ENCODE measurements at places on chromosomes 2 and 18.

GRCh38 chr18:76892832-76893231 lies 70.5 kb downstream of the ZNF236 start:
- no peak overlapping the region for H3K27ac ChIP-seq
- DNase-seq, result no peak
- H3K4me3 ChIP-seq, result no peak overlapping the region
- H3K4me1 ChIP-seq, result no peaks in the 10 kb centered on the region
- H3K36me3 ChIP-seq, result peaks cover 35% of the 10 kb centered on the region

DNA sequence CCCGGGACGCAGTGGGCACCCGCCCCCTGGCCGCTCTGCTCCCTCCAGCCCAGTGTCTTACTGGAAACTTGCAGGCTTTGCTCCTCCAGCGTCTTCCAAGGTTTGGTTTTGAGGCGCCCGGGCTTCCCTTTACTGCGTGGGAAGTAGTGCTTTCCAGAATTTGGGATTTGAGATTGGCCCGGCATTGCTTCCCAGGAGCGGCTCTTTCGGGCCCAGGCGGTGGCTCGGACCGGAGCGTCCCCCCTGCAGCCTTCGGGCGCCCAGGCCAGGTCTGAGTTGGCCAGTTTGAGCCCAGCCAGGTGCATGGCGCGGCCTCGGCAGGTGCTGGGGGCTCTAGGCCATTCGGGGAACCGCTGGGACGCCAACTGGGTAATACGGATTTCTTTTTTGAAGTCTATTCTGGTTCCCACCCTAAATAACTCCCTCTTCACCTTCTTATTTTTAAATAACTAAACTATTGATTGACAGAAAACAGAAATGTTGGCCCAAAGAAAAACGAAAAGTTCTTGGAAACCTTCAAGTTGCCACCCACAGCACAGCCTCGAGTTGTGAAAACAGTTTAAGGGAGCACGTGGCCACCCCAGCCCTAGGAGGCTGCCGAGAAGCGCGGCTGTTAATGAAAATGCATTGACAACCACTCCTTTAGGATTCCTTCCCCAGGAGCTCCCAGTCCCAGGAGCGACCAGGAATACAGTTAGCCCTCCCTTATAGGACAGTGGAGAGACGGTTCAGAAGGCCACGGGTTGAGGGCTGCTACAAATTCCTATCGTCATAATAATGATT lies 766 bp downstream of the SNTG2 start:
- H3K4me1 ChIP-seq, result no peaks in the 10 kb centered on the region
- H3K36me3 ChIP-seq, result no peaks in the 10 kb centered on the region
- no peak overlapping the region for H3K4me3 ChIP-seq
- H3K27me3 ChIP-seq, result no peaks in the 10 kb centered on the region
- DNase-seq, result no peak
- H3K27ac ChIP-seq, result no peak overlapping the region

DNA sequence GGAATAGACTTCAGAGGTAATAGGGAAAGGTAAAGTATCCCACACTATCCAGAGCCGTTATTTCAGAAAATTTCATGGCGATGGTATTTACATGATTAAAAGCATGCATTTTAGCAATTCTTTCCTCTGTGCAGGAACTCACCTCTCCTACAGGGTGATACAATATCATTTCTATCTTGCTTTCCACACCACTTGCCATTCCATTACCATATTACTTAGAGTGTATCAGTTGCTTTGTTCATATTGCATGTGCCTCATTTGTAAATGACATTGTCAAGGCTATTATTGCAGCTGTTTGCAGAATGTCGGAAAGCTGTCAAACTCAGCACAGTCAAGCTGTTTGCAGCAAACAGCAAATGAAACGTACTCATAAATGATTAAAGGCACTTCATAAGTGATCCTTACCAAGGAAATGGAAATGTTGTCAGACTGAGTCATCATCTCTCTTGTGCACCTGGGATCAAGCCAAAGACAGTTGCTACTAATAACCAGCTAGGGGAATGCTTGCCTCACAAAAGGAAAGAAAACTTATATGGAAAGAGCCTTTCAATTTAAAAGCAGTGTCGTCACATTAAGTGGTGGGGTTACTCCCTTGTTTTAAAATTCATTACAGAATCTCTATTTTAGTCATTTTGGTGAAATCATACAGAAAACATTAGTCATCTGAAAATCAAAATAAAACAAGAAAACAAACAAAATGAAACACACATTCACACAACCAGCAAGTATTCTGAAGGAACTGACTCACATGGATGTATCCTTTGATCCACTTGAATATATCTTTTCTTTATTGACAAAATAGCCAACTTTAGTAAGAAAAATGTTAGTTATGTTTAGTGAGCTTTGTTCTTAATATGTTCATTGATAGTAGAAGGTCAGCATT lies 1064.1 kb upstream of the CNTNAP5 start:
- H3K4me1 ChIP-seq, result no peaks in the 10 kb centered on the region
- no peaks in the 10 kb centered on the region for H3K36me3 ChIP-seq
- no peak overlapping the region for H3K27ac ChIP-seq
- no peak overlapping the region for H3K4me3 ChIP-seq
- DNase-seq, result no peak
- no peaks in the 10 kb centered on the region for H3K27me3 ChIP-seq

- DNase-seq, result no peak
- no peaks in the 10 kb centered on the region for H3K27me3 ChIP-seq
- no peaks in the 10 kb centered on the region for H3K36me3 ChIP-seq
- H3K27ac ChIP-seq, result no peak overlapping the region
Observed at GRCh38 chr2:110853516-110853915, 121.1 kb downstream of the ACOXL start.

DNA sequence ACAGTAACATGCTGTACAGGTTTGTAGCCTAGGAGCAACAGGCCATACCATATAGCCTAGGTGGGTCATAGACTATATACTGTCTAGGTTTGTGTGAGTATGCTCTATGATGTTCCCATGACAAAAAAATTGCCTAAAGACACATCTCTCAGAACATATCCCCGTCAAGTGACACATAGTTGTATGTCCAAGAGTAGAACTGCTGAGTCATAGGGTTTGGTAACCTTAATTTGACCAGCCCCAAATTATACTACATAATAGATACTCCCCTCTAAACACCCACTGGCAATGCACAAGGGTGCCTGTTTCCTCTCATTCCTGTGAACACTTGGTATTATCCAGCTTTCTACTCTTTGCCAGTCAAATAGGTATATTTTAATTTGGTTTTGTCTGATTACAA lies 161.6 kb downstream of the LCLAT1 start:
- H3K4me3 ChIP-seq, result no peak overlapping the region
- H3K27ac ChIP-seq, result no peak overlapping the region
- H3K27me3 ChIP-seq, result no peaks in the 10 kb centered on the region
- DNase-seq, result no peak
- H3K36me3 ChIP-seq, result no peaks in the 10 kb centered on the region

GRCh38 chr18:4908328-4908727 lies 288.7 kb downstream of the AKAIN1 start:
- no peak overlapping the region for H3K4me3 ChIP-seq
- H3K4me1 ChIP-seq, result no peaks in the 10 kb centered on the region
- H3K27ac ChIP-seq, result no peak overlapping the region
- no peaks in the 10 kb centered on the region for H3K27me3 ChIP-seq
- H3K36me3 ChIP-seq, result no peaks in the 10 kb centered on the region
- DNase-seq, result no peak

- no peaks in the 10 kb centered on the region for H3K4me1 ChIP-seq
- no peak overlapping the region for H3K4me3 ChIP-seq
- no peak for DNase-seq
- no peaks in the 10 kb centered on the region for H3K36me3 ChIP-seq
- no peak overlapping the region for H3K27ac ChIP-seq
- H3K27me3 ChIP-seq, result no peaks in the 10 kb centered on the region
Observed at GRCh38 chr2:213015387-213016165, 135.8 kb downstream of the IKZF2 start.

GRCh38 chr2:150464270-150464669 lies 23.2 kb downstream of the RND3 start:
- H3K27ac ChIP-seq, result no peak overlapping the region
- no peak for DNase-seq
- H3K27me3 ChIP-seq, result no peaks in the 10 kb centered on the region
- no peaks in the 10 kb centered on the region for H3K4me1 ChIP-seq
- H3K36me3 ChIP-seq, result no peaks in the 10 kb centered on the region

GRCh38 chr2:2464643-2465042 lies 133.6 kb upstream of the MYT1L start:
- H3K27me3 ChIP-seq, result no peaks in the 10 kb centered on the region
- H3K4me1 ChIP-seq, result no peaks in the 10 kb centered on the region
- no peak for DNase-seq
- H3K27ac ChIP-seq, result no peak overlapping the region
- H3K36me3 ChIP-seq, result no peaks in the 10 kb centered on the region

DNA sequence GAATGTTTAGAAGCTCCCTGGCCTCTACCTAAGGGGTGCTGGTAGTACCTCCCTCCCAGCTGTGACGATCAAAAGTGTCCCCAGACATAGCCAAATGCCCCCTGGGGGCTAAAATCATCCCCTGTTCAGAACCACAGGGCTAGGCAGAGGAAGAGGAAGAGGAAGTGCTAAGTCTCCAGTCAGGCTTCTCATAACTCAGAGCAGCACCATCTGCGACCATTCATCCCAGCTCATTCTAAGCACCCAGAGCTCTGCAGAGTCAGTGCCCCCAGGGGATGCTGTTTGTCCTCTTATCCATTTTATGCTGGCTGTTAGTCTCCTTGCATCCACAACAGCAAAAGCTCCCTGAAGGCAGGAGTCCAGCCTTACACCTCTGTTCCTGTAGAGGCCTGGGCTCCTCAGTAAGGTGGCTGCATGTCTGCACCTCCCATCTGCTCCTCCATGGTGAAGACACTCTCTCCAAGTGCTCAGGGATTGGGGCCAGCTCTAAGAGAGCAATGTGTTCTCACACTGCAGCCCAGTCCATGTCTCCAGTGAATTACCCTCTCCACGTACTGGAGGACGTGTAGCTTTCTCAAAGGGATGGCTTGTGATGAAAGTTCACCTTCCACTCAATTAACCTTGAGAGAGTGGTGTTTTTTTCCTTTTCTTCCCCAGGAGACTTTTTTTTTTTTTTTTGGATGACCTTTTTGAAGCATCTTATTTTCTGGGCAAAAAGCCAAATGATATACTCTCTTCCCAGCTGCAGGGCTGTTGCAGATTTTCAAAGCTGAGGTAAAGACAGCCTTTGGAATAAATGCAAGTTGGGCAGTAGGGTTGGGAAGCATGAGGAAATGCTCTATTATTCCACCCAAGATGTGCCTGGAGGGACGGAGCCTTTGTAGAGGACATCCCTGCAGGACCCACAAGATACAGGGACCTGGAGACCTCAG lies 158.9 kb upstream of the SLC14A2 start:
- H3K4me1 ChIP-seq, result no peaks in the 10 kb centered on the region
- no peak overlapping the region for H3K27ac ChIP-seq
- no peak for DNase-seq
- no peak overlapping the region for H3K4me3 ChIP-seq
- no peaks in the 10 kb centered on the region for H3K27me3 ChIP-seq
- H3K36me3 ChIP-seq, result no peaks in the 10 kb centered on the region

- H3K4me3 ChIP-seq, result no peak overlapping the region
- H3K36me3 ChIP-seq, result no peaks in the 10 kb centered on the region
- H3K4me1 ChIP-seq, result no peaks in the 10 kb centered on the region
- no peak overlapping the region for H3K27ac ChIP-seq
Observed at GRCh38 chr2:159549234-159549633, 67.1 kb downstream of the BAZ2B start.

DNA sequence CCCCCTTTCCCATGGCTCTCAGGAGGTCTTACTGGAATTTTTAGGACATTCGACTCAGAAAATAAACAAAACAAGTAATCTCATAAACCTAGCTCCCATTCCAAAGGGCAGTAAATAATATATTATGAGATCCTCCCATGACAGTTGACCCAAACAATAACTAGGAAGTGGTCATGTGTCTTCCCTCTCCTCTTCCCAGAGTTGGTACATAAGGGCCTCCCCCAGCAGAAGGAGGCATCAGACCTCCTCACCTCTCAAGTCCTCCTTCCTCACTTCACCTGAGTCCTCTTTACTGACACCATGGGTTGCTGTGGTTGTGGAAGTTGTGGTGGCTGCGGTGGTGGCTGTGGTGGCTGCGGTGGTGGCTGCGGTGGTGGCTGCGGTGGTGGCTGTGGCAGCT lies at the start of gene SCYGR7:
Gene SCYGR7, plus strand, starts transcription at position 301 of the 400 bp plus-strand sequence. Its CDS starts 0 bp downstream, at position 301.
- no peak within 1 kb of the TSS for H3K27ac ChIP-seq
- no peaks in the 10 kb centered on the region for H3K27me3 ChIP-seq
- H3K4me3 ChIP-seq, result no peak within 1 kb of the TSS
- H3K36me3 ChIP-seq, result no peaks in the 10 kb centered on the region

DNA sequence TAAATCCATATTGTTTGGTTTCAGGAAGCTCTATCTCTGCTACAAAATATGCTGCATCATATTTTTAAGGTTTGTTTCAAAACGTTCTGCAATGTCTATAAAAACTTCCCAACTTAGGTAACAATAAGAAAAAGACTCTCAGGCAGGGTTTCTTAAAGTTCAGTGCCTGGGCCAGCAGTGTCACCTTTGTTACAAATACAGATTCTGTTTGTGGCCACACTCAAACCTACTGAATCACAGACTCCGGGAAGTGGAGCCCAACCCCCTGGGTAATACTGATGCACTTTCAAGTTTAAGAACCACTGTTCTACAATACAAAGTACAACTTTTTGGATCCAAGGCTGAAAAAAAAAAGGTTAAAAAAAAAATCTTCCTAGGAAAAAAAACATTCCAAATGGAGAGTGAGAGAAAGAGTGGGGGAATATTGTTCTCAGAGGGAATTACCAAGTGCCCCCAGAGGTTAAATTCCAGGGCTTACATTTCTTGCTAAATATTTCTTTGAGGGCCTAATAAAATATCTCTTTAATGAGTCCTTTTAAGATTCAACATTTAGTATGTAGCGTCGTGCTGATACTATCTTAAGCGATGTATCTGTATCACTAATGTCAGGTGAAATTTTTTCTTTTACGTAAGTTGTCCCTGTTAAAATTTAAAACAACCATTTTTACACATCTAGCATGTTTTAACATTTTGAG lies 476.7 kb downstream of the TXNL1 start:
- no peaks in the 10 kb centered on the region for H3K4me1 ChIP-seq
- no peaks in the 10 kb centered on the region for H3K36me3 ChIP-seq
- no peaks in the 10 kb centered on the region for H3K27me3 ChIP-seq
- no peak for DNase-seq
- no peak overlapping the region for H3K4me3 ChIP-seq
- H3K27ac ChIP-seq, result no peak overlapping the region

- no peaks in the 10 kb centered on the region for H3K27me3 ChIP-seq
- DNase-seq, result no peak
- no peak overlapping the region for H3K27ac ChIP-seq
- H3K36me3 ChIP-seq, result no peaks in the 10 kb centered on the region
Observed at GRCh38 chr2:3633982-3634595, 23.9 kb upstream of the ALLC start.

DNA sequence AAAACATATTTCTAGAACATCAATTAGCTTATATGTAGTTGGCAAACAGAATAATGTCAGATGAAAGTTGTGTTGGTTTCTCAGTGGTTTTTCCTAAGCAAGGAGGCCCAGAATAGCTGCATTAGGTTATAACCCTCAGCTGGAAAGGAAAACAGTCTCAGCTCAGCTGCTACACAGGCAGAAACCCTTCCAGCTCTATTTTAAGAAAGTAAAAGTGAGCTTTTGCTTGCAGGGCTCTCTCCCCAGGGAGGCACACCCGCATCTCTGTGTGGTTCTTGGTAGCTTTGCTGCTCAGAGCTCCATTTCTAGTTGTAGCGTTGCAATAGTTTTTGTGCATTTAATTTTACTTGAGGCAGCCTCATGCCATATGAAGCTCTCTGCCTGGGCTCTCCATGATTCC lies 54.6 kb downstream of the PIKFYVE start:
- H3K36me3 ChIP-seq, result peaks cover 7% of the 10 kb centered on the region
- no peak overlapping the region for H3K27ac ChIP-seq
- no peaks in the 10 kb centered on the region for H3K27me3 ChIP-seq
- peak; percentile 85 for DNase-seq
- H3K4me3 ChIP-seq, result no peak overlapping the region

GRCh38 chr18:63062246-63062645 lies 257.3 kb downstream of the BCL2 start:
- no peak overlapping the region for H3K27ac ChIP-seq
- no peaks in the 10 kb centered on the region for H3K36me3 ChIP-seq
- H3K4me3 ChIP-seq, result no peak overlapping the region
- H3K27me3 ChIP-seq, result no peaks in the 10 kb centered on the region
- DNase-seq, result no peak
- no peaks in the 10 kb centered on the region for H3K4me1 ChIP-seq

Measured in aorta (tissue), 5 donors.